ENCODE measurements at places on chromosomes 16 and 17.

DNA sequence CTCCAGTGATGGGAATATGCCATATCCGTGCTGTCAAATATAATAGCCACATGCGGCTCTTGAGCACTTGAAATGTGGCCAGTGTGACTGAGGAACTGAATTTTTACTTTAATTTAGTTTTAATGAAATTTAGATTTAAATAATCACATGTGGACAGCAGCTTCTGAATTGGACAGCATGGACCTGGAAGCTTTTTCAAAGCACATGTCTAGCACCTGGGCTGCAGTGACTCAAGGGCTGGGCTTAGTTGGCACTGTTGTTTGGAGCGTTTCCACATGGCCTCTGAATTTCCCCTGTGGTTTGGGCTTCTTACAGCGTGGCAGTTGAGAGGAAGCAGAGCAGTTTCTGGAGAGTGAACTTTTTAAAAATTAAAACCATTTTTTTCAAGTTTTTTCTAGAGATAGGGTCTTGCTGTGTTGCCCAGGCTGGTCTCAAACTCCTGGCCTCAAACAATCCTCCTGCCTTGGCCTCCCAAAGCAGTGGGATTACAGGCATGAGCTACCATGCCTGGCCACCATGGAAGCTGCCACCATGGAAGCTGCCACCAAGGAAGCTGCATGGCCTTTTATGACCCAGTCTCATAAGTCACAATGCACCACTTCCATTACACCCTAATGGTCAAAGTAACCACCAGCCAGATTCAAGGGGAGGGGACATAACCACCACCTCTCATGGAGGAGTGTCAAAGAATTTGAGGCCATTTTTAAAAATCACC is 6.7 kb upstream of the TOB1 start:
- DNase-seq: peak; percentile 41

DNA sequence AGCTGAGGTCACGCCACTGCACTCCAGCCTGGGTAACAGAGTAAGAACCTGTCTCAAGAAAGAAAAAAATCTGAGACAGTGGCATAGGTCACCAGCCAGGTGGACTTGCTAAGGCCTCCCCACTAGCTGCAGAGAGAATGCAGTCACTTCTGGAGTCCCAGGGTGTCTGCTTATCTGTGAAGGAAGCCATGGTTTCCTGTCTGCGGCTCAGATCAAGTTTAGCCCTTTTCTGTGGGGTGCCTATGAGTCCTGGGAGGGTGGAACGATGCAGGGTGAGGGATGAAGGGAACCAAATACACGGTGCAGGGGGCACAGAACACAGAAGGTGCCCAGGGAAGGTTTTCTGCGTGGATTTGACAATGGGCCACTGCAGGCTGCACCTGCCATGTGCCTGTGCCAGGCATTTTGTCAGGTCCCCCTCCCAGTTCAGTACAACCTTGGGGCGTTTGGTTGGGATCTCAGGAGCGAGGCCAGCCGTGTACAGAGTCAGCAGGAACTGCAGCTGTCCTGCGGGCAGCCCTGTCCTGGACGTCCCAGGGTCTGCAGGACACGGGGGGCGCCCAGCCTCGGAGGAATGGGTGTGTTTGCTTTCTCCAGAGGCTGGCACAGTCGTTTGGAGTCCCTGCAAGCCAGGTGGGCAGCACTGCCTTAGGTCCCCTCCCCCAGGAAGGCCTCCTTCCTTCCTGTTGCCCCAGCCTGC is 41.8 kb downstream of the RAB11FIP4 start:
- DNase-seq: no peak

- DNase-seq: no peak
Measured at GRCh38 chr16:1100084-1100800, 4.2 kb upstream of the C1QTNF8 start.

DNA sequence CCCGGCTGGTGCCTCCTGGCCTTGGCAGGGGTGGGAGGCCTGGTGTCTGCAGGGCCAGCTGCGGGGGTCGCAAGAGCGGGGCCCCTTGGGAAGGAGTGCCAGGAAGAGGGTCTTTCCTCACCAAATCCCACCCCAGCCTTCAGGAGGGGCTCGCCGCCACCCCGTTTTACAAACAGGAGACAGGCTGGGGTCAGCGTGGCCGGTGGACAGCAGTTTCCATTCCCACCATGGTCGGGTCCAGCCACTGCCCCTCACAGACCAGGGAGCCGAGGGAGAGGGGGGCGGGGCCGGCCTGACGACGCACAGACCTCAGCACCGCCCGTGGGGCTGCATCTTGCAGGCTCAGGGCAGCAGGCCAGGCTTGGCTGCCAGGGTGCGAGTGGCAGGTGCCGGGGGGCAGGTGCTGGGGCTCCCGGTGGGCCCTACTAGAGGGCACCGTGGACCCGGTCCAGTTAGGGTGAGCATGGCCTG is 7.6 kb downstream of the CBFA2T3 start:
- no peak for DNase-seq

DNA sequence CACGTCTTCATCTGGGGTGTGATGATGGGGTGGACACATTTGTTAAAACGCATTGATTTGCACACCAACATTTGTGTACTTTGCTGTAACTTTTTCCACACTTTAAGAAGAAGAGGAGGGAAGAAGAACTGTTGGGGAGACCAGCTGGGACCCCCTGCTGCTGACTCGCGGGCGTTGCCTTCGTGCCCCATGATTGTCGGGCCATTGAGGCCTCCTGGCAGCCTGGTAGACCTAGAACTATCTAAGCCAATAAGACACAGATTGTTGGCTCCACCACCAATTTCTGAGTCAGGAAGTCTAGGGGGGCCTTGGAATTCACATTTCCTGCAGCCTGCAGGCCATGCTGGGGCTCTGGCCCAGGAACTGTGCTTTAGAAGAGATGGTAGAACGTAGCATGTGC is 105.5 kb downstream of the TNFRSF13B start:
- DNase-seq: no peak

DNA sequence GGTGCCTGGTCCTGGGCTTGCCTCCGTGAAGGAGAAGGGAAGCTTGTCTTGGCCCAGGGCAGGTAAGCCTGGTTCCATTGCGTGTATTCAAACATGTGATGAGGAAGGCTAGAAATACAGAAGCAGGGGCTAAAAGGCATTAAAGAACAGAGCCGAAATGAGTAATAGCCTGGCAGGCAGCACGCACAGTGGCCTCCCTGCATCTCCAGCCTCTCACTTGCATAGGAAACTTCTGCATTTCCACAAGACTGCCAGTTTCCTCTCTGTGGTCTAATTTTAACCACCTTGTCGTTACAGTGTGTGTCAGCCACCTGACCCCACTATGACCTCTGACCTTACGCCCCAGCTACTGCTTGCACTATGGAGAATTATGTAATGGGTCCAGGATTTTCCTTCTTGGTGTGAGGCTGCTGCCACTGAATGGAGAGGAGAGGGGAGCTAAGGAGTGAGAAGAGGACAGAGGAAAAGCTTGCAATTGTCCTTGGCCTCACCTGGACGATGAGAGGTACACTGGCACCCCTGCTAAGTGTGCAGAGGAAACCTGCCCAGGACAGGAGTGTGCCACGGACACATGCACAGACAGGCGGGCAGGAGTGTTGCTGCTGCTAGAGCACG is 32.8 kb downstream of the HIC1 start:
- peak; percentile 37 for DNase-seq

DNA sequence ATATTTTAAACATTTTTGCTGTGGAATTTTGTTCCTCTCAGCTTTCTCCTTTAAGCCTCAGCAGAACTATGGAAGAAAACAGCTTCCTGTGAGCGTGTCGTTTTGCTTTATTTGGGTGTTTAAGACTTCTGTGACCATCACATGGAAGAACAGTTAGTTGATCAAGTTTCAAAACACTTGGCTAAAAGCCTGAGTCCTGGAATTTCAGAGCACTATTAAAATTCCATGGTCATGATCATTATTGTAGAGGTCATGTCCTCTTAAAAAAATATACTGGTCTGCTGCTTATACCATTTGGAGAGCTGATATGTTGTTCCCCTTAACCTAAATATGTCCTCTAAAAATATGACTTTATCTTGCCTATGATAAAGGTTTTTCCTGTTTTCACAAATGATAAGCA is 12.6 kb upstream of the CDR2 start:
- DNase-seq: no peak

DNA sequence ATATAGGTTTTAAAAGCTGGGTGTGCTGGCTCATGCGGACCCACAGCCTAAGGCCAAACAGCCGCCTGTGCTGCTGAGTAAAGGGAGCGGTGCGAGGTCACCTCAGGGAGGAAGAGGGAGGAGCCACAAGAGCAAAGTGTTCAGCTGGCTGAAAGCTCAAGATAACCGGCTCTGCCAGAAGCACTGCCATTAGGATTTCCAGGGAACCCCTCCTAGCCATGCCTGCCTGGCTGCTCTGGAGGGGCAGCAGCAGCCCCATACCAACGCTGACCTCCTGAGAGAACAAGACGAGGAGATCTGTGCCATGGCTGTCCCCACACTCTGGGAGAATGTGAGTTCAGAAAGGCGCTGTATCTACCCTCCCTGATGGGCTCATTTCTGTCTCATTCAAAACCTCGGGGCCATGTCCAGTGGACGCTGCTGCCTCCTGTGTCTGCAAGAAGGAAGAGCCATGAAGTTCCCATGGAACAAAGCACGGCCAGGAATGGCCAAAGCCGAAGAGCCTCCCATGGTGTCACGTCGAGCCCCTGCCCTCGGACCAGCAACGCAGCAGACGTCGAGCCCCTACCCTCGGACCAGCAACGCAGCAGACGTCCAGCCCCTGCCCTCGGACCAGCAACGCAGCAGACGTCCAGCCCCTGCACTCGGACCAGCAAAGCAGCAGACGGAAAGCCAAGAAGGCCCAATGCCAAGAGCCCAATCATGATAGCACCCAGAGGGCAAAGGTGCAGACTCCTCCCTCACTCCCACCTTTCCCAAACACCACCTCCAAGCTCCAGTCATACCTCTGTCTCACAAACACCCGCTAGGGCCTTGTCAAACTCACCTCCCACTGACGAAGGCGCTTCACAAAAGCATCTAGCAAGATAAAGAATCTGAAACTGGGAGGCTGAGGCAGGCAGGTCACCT is 107.0 kb downstream of the ANKRD11 start:
- no peak for DNase-seq

GRCh38 chr17:17188586-17188985 is 17.5 kb downstream of the PLD6 start:
- no peak for DNase-seq

DNA sequence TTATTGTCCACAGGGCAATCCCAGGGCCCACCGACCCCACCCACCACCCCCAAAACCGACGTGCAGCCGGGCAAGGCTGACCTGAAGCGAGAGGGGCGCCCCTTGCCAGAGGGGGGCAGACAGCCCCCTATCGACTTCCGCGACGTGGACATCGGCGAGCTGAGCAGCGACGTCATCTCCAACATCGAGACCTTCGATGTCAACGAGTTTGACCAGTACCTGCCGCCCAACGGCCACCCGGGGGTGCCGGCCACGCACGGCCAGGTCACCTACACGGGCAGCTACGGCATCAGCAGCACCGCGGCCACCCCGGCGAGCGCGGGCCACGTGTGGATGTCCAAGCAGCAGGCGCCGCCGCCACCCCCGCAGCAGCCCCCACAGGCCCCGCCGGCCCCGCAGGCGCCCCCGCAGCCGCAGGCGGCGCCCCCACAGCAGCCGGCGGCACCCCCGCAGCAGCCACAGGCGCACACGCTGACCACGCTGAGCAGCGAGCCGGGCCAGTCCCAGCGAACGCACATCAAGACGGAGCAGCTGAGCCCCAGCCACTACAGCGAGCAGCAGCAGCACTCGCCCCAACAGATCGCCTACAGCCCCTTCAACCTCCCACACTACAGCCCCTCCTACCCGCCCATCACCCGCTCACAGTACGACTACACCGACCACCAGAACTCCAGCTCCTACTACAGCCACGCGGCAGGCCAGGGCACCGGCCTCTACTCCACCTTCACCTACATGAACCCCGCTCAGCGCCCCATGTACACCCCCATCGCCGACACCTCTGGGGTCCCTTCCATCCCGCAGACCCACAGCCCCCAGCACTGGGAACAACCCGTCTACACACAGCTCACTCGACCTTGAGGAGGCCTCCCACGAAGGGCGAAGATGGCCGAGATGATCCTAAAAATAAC is 3.0 kb downstream of the SOX9 start:
- no peak for DNase-seq

GRCh38 chr17:7843257-7843535 is 9.2 kb downstream of the KDM6B start:
- no peak for DNase-seq

DNA sequence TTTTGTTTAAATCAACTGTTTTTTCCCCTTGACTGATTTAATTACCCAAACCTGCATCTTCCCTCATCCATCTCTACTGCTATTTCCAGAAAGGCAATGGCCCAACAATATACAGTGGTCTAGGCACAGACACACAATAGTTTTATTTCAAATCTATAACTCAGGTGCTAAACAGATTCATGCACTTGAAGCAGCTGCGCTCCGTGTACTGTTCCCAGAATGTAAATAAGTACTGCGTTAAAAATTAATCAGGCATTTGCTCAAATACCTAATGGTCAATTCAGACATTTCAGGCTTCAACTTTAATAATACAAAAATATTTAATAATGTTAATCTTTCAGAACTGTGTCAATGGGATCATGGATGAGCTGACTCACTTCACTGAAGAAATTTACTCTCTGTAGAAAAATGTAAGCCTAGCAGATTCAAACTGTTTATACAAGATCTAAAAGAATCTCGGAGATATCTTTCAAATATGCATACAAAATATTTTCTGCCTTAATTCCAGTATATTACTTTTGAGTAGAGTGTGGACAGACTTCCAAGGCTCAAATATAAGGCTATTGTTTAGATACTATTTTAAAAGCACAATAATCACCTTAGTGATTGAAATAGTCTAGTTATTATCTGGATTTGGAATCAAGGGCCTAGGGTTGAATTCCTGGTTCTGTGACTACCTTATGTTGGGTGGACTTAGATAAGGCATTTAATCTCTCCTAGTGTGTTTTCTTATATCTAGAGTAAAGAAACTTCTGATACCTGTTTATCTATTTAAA is 97.4 kb upstream of the PSMD7 start:
- DNase-seq: no peak

GRCh38 chr17:51371732-51372151 is 111.4 kb downstream of the UTP18 start:
- DNase-seq: no peak

- no peak for DNase-seq
Measured at GRCh38 chr17:63703029-63703428, 3.1 kb upstream of the LIMD2 start.

- no peak for DNase-seq
Measured at GRCh38 chr17:78793968-78794367, 11.9 kb upstream of the CYTH1 start.

- DNase-seq: no peak
Measured at GRCh38 chr17:70271672-70272071, 102.3 kb downstream of the KCNJ2 start.

DNA sequence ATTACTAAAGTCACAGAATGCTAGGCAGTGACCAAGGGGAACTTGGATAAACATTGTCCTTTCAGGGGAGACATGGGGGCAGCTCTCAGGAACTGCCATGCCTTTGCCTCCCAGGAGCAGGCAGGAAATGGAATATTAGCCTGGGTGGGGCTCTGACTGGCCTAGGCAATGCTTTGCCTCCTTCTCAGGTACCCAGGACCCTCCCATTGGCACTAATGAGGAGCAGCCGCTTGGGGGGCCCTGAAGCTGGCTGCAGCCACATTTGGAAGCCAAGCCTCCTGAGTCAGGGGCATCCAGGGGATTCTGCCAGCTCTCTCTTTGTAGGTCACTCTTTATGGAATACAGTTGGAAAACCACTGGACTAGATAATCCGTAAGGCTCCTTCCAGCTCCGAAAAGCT is 5.5 kb downstream of the CPSF4L start:
- no peak for DNase-seq

GRCh38 chr16:12184419-12184917 is 207.9 kb downstream of the SNX29 start:
- DNase-seq: no peak

All from stimulated activated CD4-positive, alpha-beta T cell treated with anti-CD3 and anti-CD28 coated beads, TNF-alpha, amount 100 ng/mL, for 24 hours (primary cell).